GM23248 (cell line): ENCODE measurements at places on chromosomes 4 and X. TPM values are rescaled to one million over a fixed set of nuclear protein-coding genes. Genes with fewer than 3 reads are reported as not detected.

Gene HCCS
- total RNA-seq, result 25.4 and 45.3 TPM in 2 replicates

Gene MAGEA8
- not detected in 2 replicates for total RNA-seq

Gene SLC2A9
- total RNA-seq, result 0.25 and 2.8 TPM in 2 replicates

Gene WNK3
- total RNA-seq, result 0.43 and 0.63 TPM in 2 replicates

Gene SPANXN4
- not detected in 2 replicates for total RNA-seq

Gene NDP
- total RNA-seq, result 0.13 and 0.22 TPM in 2 replicates

Gene GPM6B
- total RNA-seq, result 0.65 TPM in 1 of 2 replicates, not detected in the other

Gene SSX1
- not detected in 2 replicates for total RNA-seq

Gene HTN3
- total RNA-seq, result not detected in 2 replicates

Gene ASMT
- not detected in 2 replicates for total RNA-seq

Gene EXOC1L
- not detected in 2 replicates for total RNA-seq

Gene YY2
- total RNA-seq, result 0.38 and 1.4 TPM in 2 replicates

Gene CLDN22
- total RNA-seq, result not detected in 2 replicates

Gene USP53
- total RNA-seq, result 42.4 and 43.3 TPM in 2 replicates

Gene RAB40A
- total RNA-seq, result not detected in 2 replicates

Gene SHOX
- not detected in 2 replicates for total RNA-seq

Gene CACNA1F
- total RNA-seq, result not detected in 2 replicates

Gene RBMX
- total RNA-seq, result 217 and 254 TPM in 2 replicates

Gene MAGEA11
- total RNA-seq, result not detected in 2 replicates

Gene USP17L17
- total RNA-seq, result not detected in 2 replicates
